GM13977 (cell line): ENCODE measurements at places on chromosomes 12 and 14.
A peak's percentile ranks its signal among the peaks of the same experiment; 100 is the strongest.

GRCh38 chr12:115132905-115133304 is 448.9 kb upstream of the TBX3 start:
- DNase-seq = no peak

DNA sequence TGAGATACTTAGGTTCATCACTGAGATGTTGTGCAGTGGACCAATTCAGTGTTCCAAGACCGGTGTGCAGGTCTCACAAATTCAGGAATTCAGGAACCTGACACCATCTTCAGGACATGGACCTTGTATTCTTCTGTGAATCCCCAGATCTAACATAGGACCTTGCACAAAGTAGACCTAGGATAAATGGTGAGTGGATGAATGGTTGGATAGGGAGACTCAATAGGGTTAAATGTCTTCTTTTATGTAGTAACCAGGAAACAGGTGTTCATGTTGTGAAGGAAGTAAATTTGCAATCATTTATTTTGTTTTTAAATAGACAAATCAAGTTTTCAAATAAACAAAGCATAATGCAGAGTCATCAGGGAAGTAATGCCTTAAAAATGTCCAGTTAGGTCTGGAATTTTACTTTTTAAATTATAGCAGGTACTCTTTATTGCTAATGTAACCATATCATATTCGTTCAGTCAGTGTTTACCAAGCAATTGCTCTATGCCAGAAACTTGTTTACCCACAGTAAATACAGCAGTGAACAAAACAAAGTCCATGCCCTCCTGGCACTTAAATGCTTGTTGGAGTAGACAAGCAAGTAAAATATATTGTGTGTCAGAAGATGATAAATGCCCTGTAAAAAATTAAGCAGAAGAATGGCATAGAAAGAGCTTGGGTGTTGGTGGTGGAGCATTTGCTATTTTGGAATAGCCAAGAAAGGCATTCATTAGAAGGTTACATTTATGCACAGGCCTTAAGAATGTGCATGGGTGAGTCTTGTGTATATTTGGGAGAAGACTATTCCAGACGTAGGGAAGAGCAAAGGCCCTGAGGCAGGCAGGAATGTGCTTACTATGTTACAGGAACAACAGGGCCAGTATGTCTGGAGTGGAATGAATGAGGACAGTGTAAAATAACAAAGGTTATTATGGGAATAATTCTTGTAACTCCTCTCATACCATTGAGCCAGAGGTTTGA is 26.3 kb downstream of the RXYLT1 start:
- no peak for DNase-seq

GRCh38 chr12:111024205-111024801 is 103.9 kb upstream of the MYL2 start:
- peak; percentile 78 for DNase-seq

GRCh38 chr12:4045786-4046494 is 172.7 kb upstream of the PARP11 start:
- DNase-seq = peak; percentile 2

DNA sequence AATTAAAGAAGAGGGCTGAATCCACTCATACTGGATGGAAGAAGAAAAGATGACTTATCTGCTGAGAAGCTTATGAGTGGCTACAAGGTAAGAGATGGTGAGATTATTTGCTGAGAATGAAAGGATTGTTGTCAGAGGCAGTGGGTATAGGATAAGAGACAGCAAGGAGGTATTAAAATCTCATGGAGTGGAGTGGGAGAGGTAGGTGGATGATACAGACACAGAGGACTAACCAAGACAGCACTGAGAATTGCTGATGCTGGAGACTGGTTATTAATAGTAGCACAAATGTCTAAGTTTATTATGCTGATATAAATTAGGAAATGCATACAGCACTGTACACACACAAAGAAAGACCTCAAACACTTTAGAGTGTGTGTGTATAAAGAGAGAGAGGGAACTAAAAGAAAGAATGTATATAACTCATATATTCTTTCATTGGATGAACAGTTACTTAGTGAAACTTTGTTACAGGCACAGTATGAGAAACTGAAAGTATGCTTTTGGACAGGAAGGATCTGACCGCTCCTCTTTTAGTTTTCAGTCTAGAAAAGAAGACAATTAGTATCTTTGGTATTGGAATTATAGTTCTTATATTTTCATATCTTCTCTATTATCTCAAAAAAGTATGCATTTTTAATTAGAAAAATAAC is 543.1 kb downstream of the LRFN5 start:
- DNase-seq = no peak
